ENCODE measurements at places on chromosomes 4 and X. TPM values are rescaled to one million over a fixed set of nuclear protein-coding genes. Genes with fewer than 3 reads are reported as not detected.

The NLGN4X gene
- 0.08 TPM for total RNA-seq

The MRFAP1 gene
- 142 TPM for total RNA-seq

The MCF2 gene
- 2.8 TPM for total RNA-seq

The CPE gene
- 116 TPM for total RNA-seq

The IL2RG gene
- not detected for total RNA-seq

The C4orf36 gene
- total RNA-seq: 0.81 TPM

The SEPTIN6 gene
- total RNA-seq: 7.0 TPM

The RAI2 gene
- 0.33 TPM for total RNA-seq

The EDA2R gene
- total RNA-seq: 9.2 TPM

The BRS3 gene
- not detected for total RNA-seq

The NXF2B gene
- total RNA-seq: not detected

The CENPVL2 gene
- 0.41 TPM for total RNA-seq

The DSPP gene
- total RNA-seq: not detected

The PABPC1L2B gene
- total RNA-seq: not detected

The RCHY1 gene
- 27.3 TPM for total RNA-seq

The TLR10 gene
- total RNA-seq: not detected

The DMRTC1 gene
- total RNA-seq: not detected

The SSX2B gene
- not detected for total RNA-seq

The GRPR gene
- not detected for total RNA-seq

The SCML2 gene
- 1.5 TPM for total RNA-seq

The GRIPAP1 gene
- total RNA-seq: 15.7 TPM

The PIM2 gene
- 5.0 TPM for total RNA-seq

The AASDH gene
- total RNA-seq: 16.9 TPM

The PPARGC1A gene
- 0.81 TPM for total RNA-seq

The GABRQ gene
- total RNA-seq: not detected

The RASL11B gene
- not detected for total RNA-seq

The NEIL3 gene
- 3.7 TPM for total RNA-seq

The SCARB2 gene
- total RNA-seq: 184 TPM

The SLIT2 gene
- 46.4 TPM for total RNA-seq

The SMIM10L2A gene
- 0.33 TPM for total RNA-seq

The PABPC4L gene
- total RNA-seq: 2.2 TPM

The CSN3 gene
- not detected for total RNA-seq

The FGFBP2 gene
- total RNA-seq: not detected

The ARHGAP4 gene
- total RNA-seq: 0.27 TPM

The CFAP47 gene
- total RNA-seq: not detected

Measured in fibroblast of the aortic adventitia (primary cell).